T-helper 2 cell (primary cell): ENCODE measurements at places on chromosomes 7 and 10.

GRCh38 chr10:130935128-130935439 lies 376.4 kb downstream of the TCERG1L start:
- DNase-seq, result no peak

GRCh38 chr10:110918643-110919348 lies at the start of gene BBIP1:
Gene BBIP1, minus strand, starts transcription at chr10:110919180. Its CDS starts 1,023 bp downstream, at chr10:110918157.
- no peak for DNase-seq

DNA sequence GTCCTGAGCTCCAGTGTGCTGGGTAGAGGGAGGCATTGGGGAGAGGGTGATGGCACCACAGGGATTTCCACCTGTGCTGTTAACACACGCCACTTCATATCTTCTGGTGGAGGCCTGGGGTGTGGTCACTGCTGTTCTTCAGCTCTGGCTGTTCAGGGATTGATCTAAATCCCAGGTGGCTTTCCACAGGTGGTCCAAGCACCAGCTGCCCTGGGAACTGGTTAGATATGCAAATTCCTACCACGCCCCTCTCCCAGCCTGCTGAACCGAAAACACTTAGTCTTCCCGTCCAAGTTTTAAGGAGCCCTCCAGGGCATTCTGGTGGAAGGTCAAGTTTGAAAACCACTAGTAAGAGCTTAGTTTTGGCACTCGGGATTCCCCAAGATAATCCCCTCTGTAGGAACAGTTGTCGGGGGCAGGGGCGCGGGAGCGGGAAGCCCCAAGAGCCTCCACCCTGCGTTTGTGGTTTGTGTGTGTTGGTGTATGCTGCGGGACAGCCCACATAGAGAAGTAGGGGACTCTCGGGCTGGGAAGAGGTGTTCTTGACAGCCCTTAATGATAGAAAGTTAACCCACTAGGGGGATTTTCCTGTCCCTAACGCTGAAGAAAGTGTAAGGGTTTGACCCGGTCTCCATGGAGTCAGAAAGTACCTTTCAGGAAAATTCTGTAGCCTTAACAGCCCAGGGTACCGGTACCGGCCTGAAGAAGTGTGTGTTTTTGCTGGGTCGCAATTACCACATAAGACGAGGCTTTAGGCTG lies 5.1 kb downstream of the DEPP1 start:
- DNase-seq, result no peak

DNA sequence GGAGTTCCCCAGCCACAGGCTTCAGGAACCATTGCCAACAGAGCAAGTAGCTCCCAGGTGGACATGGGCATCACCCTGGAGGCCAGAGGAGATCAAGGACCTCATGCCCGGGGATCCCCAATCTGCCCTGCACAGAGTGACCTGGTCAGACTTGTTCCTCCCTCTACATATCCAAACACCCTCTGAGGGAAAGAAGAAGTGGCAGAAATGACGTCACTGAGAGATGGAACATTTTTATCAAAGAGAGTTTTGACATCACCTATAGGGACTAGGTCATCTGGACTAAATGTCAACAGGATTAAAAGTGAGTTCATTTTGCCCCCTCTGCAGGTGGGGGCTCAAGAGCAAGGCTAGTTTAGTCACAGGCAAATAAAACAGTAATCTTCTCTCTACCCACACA lies 273.7 kb downstream of the SKAP2 start:
- DNase-seq, result no peak

DNA sequence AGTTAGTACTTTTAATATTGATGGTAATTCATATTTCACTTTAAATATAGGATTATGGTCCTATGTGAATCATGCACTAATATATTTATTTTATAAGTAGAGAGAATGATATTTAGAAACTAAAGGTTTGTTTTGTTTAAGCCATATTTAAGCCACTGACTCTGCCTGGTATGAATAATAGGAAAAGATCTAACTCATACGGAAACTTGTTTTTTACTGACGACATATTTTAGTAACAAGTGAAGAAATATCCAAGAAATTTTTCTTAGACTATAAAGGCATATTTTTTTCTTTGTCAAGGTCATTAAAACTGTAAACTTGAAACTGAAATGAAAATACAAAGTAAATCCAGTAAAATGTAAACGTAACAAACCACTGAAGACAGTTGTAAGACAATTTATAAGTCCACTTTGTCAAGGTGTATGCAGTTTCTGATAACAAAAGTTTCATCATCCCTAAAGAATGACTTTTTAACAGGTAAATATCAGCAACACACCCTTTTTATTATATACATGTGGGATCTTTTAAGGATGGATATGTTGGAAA lies 147.1 kb downstream of the PHF14 start:
- no peak for DNase-seq

- no peak for DNase-seq
These were observed 316.2 kb downstream of the SORCS3 start for GRCh38 chr10:104957178-104957841.
